ENCODE measurements at places on chromosomes 12 and 14. TPM values are rescaled to one million over a fixed set of nuclear protein-coding genes. Genes with fewer than 3 reads are reported as not detected.

The PCED1B gene
- total RNA-seq, result 1.5 TPM

The ERBB3 gene
- 30.0 TPM for total RNA-seq

The ISM2 gene
- total RNA-seq, result not detected

The CCDC38 gene
- not detected for total RNA-seq

The ACSM4 gene
- not detected for total RNA-seq

- no peak overlapping the region for H3K4me3 ChIP-seq
- no peaks in the 10 kb centered on the region for H3K27me3 ChIP-seq
- H3K27ac ChIP-seq, result no peak overlapping the region
- DNase-seq, result peak; percentile 17
- H3K4me1 ChIP-seq, result no peaks in the 10 kb centered on the region
Measured at GRCh38 chr12:4849115-4849541, 60.6 kb upstream of the KCNA1 start.

DNA sequence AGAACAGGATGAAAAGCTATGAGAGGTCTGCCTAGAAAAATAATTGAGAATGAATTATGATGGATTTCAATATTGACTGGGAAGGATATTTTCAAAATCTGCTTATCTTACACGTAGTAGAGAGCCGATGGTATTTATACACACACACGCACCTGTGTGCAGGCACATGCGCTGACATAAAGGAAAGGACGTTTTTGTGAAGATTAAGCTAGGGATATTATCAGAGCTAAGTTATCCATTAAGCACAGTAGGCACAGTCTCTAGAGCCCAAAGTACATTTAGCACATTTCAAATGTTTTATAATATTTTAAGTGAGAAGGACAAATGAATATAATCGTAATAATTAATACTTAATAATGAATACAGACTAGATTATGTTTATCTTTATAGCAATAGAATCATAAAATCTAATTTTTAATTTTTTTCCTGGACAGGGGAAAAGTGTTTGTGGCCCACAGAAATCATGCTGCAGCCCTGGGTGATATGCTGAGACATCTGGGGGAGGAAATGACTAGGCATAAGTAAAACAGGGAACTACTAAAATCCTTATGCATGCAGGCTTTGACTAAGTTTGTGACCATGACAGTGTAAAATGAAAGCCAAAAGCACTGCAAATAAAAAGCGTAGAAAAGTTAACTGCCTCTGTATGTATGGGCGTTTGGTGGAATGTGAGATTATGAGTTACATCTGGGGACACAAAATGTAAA, 146.1 kb downstream of the KITLG start:
- DNase-seq, result no peak
- H3K36me3 ChIP-seq, result no peaks in the 10 kb centered on the region
- H3K4me3 ChIP-seq, result no peak overlapping the region

DNA sequence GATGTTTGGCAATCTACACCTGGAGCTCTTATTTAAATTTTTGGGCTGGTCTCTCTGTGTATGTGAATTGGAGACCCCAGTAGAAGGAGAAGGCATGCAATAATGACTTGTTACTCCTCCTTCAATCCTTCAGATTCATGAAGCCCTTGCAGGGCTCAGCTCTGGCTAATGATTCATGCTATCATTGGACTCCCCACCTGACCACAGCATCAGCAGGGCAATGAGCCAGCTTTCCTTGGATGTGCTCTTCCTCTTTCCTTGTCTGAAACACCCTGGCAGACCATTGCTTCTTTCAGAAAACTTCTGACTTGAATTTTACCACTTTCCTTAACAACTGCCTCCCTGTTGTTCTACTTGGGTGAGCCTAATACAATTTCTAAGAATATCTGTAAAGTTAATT, 1019.2 kb downstream of the AACS start:
- no peak for DNase-seq
- H3K4me3 ChIP-seq, result no peak overlapping the region
- H3K4me1 ChIP-seq, result no peaks in the 10 kb centered on the region
- H3K36me3 ChIP-seq, result no peaks in the 10 kb centered on the region

- no peaks in the 10 kb centered on the region for H3K4me1 ChIP-seq
- no peak overlapping the region for H3K27ac ChIP-seq
- DNase-seq, result no peak
- H3K4me3 ChIP-seq, result no peak overlapping the region
- H3K36me3 ChIP-seq, result no peaks in the 10 kb centered on the region
- no peaks in the 10 kb centered on the region for H3K27me3 ChIP-seq
Measured at GRCh38 chr14:104548802-104549535, 30.6 kb upstream of the C14orf180 start.

- no peaks in the 10 kb centered on the region for H3K36me3 ChIP-seq
- H3K4me3 ChIP-seq, result no peak overlapping the region
- peaks cover 30% of the 10 kb centered on the region for H3K4me1 ChIP-seq
- no peaks in the 10 kb centered on the region for H3K27me3 ChIP-seq
- no peak for DNase-seq
- peak overlapping the region; percentile 99 for H3K27ac ChIP-seq
Measured at GRCh38 chr12:647385-648085, 15.7 kb downstream of the NINJ2 start.

DNA sequence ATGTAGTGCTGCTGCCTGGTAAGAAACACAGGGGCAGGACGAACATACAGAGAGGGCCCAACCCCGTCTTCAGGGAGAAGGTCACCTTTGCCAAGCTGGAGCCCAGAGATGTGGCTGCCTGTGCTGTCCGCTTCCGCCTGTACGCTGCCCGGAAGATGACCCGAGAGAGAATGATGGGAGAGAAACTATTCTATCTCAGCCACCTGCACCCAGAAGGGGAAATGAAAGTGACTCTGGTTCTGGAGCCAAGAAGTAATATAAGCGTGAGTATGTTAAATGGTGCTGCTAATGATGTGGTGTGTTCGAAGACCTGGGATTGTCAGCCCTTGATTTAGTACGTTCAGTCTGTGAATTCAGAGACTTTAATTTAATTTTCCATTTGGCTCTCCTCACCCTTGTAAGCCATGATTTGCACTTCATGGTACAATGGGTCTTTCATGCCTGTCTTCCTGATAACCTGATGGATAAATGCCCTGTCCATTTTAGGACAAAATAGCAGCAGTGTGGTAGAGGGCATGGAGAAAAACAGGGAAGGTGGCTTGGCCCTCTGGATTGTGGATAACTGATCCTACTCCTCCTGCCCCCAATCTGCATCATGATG, 318.9 kb downstream of the SNAPC1 start:
- no peak for DNase-seq
- H3K4me3 ChIP-seq, result no peak overlapping the region
- H3K27me3 ChIP-seq, result no peaks in the 10 kb centered on the region
- no peaks in the 10 kb centered on the region for H3K4me1 ChIP-seq
- H3K27ac ChIP-seq, result no peak overlapping the region

GRCh38 chr12:46390304-46390703, 17.7 kb upstream of the SLC38A2 start:
- no peak overlapping the region for H3K4me3 ChIP-seq
- no peaks in the 10 kb centered on the region for H3K36me3 ChIP-seq

DNA sequence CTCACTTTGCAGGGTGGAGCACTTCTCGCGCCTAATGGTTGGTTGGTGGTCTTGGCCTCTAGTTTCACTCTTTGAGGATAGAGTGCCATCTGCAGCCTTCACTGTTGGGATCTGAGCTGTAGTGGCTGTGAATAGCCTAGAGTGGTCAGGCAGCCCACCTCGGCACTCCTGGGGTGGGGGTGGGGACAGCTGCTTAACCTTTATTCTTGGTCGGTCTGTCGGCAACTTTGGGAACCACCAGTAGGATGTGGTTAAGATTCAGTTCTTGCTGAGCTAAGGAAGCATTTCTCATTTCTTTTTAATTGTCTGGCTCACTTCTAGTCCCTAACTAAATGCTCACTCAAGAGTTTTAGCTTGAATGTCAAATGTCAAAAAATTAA, 21.1 kb downstream of the TMBIM6 start:
- H3K36me3 ChIP-seq, result peaks cover 73% of the 10 kb centered on the region
- no peaks in the 10 kb centered on the region for H3K27me3 ChIP-seq
- H3K4me1 ChIP-seq, result no peaks in the 10 kb centered on the region
- no peak for DNase-seq

DNA sequence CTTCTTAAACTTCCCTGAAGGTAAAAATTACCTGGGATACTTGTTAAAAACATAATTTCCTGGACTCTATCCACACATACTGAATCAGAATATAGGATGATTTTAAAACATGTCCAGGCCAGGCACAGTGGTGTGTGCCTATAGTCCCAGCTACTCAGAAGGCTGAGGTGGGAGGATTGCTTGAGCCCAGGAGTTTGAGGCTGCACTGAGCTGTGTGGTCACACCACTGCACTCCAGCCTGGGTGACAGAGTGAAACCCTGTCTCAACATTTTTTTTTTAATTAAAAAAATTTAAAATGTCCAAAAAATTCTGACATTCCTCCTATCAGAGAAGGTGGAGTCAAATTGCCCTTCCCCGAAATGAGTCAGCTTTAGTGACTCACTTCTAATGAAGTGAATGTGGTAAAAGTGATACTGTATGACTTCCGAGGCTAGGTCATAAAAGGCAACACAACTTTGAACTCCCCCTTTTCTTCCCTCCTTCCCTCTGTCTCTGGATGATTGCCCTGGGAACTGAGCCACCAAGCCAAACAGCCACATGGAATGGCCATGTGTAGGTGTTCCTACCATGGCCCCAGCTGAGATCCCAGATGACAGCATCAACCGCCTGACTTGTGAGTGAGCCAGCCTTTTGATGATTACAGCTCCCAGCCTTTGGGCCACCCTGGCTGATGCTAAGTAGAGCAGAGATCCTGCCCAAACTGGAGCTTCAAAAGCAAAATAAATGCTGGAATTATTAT, 36.3 kb downstream of the LIMA1 start:
- peak overlapping the region; percentile 73 for H3K27ac ChIP-seq
- no peaks in the 10 kb centered on the region for H3K27me3 ChIP-seq
- DNase-seq, result peak; percentile 60

DNA sequence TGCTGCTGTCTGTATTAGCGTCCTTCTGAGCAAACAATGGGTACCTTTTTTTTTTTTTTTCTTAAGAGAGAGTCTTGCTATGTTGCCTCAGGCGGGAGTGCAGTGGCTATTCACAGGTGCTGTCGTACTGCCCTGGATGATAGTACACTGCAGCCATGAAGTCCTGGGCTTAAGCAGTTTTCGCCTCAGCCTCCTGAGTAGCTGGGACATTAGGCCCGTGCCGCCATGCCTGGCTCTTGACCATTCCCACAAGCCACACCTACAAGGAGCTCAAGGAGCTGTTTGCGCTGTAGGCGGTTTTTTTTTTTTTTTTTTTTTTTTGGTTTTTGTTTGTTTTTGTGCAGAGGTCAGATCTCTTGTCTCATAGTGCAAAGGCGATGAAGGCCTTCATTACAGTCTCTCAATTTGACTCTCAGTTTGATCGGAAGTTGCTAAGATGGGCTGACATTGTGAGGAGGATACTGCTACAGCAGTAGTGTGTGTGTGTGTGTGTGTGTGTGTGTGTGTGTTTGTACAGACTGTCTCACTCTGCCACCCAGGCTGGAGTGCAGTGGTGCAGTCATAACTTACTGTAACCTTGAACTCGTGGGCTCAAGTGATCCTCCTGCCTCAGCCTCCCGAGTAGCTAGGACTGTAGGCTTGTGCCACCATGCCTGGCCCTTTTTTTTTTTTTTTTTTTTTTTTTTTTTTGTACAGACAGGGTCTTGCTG, 34.2 kb downstream of the TRAF3 start:
- H3K4me1 ChIP-seq, result peaks cover 13% of the 10 kb centered on the region
- H3K27me3 ChIP-seq, result no peaks in the 10 kb centered on the region
- H3K4me3 ChIP-seq, result no peak overlapping the region
- no peaks in the 10 kb centered on the region for H3K36me3 ChIP-seq
- no peak for DNase-seq

- H3K4me3 ChIP-seq, result no peak overlapping the region
- no peak overlapping the region for H3K27ac ChIP-seq
- H3K4me1 ChIP-seq, result no peaks in the 10 kb centered on the region
- no peaks in the 10 kb centered on the region for H3K27me3 ChIP-seq
Measured at GRCh38 chr14:76250302-76250701, 98.6 kb downstream of the GPATCH2L start.

GRCh38 chr14:31297701-31298344, 90.2 kb upstream of the HECTD1 start:
- peak overlapping the region; percentile 2 for H3K27ac ChIP-seq
- no peak overlapping the region for H3K4me3 ChIP-seq
- peaks cover 27% of the 10 kb centered on the region for H3K4me1 ChIP-seq
- H3K27me3 ChIP-seq, result no peaks in the 10 kb centered on the region
- no peak for DNase-seq

DNA sequence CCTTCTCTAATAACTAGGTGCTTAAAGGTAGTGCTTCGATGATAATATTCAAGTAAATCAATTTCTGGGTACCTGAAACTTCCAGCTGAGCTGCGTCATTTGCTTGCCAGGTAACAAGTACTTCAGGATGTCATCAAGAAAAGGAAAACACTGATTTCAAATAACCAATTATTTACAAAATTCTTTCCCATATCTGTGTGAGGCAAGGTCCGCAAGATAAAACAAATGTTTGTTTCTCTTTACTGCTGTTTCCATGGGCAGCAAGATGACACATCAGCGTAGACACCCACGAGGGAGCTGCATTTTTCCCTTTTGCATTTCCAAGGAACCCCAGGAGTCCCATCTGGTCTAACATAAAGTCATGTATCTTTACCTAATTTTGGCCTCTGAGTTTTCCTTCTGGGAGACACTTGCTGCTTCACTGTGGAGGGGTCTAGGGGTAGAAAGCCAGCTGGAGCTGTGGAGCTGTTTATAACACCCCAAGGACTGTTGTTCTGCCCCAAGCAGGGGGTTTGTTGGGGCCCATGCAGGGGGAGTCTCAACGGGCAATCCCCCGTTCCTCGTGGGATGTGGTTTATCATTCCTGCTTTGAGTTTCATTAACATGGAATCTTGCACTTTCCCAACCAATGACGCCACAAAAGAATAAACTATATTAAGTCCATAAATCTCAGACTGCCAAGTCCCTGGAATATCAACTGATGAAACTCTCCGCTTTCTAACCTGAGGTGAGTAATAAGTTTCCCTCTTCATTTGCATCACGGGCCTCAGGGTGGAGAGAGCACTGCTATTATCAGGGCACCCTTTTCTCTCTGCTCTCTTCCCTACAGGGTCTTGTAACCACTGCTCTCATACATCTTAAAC, 112.8 kb upstream of the PELI2 start:
- H3K4me3 ChIP-seq, result no peak overlapping the region
- no peaks in the 10 kb centered on the region for H3K27me3 ChIP-seq
- H3K27ac ChIP-seq, result no peak overlapping the region
- no peaks in the 10 kb centered on the region for H3K4me1 ChIP-seq

DNA sequence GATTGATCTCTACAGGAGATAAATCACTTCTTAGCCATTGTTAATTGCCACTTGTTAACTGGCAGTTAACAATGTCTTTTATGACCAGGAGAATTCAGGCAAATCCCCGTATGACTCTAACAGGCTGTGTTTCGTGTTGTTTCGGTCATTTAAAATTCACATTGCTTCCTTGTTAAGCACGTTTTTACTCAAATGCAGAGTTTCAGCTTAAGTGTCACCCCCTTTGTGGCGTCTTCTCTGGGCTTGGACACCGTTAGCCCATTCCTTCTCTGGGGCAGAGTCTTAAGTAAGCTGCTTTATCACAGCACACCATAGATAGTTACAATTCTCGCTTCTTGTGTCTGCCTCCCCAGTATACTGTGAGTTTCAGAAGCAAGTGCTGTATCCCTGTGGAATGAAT, 205.4 kb downstream of the EPS8 start:
- no peaks in the 10 kb centered on the region for H3K4me1 ChIP-seq
- no peak overlapping the region for H3K27ac ChIP-seq
- no peak for DNase-seq
- no peaks in the 10 kb centered on the region for H3K36me3 ChIP-seq

GRCh38 chr12:121788176-121788818, 5.2 kb downstream of the RHOF start:
- no peaks in the 10 kb centered on the region for H3K27me3 ChIP-seq
- peaks cover 53% of the 10 kb centered on the region for H3K4me1 ChIP-seq
- DNase-seq, result no peak

- no peaks in the 10 kb centered on the region for H3K36me3 ChIP-seq
- no peak overlapping the region for H3K4me3 ChIP-seq
- H3K27me3 ChIP-seq, result no peaks in the 10 kb centered on the region
- no peak for DNase-seq
- no peaks in the 10 kb centered on the region for H3K4me1 ChIP-seq
- no peak overlapping the region for H3K27ac ChIP-seq
Measured at GRCh38 chr12:84046859-84047258, 865.7 kb downstream of the SLC6A15 start.
